Airway epithelial cell (primary cell): ENCODE measurements at places on chromosomes 1 and 21. TPM values are rescaled to one million over a fixed set of nuclear protein-coding genes. Genes with fewer than 3 reads are reported as not detected.

C1QC gene
- not detected in 2 replicates for total RNA-seq

KIF14 gene
- total RNA-seq, result 9.9 and 10.2 TPM in 2 replicates

LINGO4 gene
- total RNA-seq, result not detected in 2 replicates

SAMD11 gene
- 0.98 and 1.3 TPM in 2 replicates for total RNA-seq

AMY2A gene
- not detected in 2 replicates for total RNA-seq

ACKR1 gene
- total RNA-seq, result not detected in 2 replicates

SLC26A9 gene
- 0.07 and 0.19 TPM in 2 replicates for total RNA-seq

CR1 gene
- not detected in 2 replicates for total RNA-seq
